ENCODE measurements at places on chromosomes 4 and X. TPM values are rescaled to one million over a fixed set of nuclear protein-coding genes. Genes with fewer than 3 reads are reported as not detected.

The VEGFC gene
- total RNA-seq: 39.3 TPM

DNA sequence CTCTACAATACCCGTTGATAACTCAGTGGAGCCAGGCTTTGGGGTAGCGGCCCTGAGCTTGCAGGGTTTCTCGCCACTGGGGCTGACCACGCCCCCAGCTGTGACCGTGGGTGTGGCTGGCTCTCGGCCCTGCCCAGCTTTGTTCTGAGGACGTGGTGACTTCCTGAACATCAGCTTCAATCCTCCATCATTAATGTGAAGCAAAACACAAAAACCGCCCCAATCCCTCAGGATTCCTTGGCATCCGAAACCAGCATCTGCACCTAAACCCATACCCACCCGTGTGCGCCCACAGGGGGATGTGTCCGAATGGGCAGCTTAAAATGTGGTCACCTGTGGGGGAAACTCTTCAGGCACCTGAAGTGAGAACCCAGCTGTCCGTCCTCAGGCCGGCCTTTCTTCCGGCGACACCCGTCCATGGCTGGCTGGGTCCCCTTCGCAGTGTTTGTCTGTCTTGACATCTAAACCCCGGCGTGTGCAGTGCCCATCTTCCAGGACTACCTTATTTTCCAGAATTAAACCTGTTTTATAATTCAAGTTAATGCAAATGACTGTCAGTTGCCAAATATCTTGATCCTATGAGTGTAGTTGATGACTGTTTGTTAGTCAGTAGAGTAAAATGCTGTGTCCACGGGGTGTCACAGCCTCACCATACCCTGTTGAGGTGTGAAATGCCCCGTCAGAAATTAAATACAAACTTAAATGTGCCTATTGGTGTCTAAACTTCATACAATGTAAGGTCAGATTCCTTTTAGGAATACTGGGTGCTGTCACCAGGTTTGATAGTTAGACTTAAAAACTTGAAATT, 27.3 kb downstream of the NELFA start:
- peak; percentile 37 for DNase-seq

GRCh38 chr4:71211748-71212147, 127.1 kb upstream of the SLC4A4 start:
- DNase-seq: no peak

DNA sequence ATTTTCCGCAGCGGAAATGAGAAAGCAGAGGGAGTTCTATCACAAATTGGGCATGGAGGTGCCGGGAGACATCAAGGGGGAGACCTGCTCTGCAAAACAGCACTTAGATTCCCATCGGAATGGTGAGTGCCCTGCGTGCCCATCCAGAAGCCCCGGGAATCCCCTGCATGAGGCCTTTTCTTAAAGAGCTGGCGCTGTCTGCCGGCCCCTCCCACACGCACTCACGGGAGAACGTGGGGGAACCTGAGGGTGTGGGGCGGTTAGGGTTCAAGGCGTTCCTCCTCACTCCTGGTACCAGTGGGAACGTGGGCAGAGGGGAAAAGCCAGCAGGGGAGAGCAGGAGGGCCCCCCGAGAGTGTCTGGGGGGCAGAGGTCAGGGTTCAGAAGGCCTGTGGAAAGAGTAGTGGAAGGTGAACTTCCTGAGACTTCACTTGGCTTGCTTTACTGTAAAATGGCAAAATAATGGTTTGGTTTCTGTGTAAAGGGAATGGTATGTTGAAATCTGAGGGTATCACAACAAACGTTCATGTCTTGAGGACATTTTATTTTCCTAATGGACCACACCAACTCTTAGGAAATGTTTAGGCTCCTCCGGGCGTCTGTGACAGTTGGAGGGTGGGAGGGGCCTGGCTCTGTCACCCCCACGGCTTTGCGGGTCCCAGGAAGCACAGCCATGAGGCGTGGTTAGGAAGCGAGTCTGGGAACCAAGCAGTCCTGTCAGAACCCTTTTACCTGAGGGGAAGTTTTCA, 38.0 kb downstream of the PCGF3 start:
- no peak for DNase-seq

GRCh38 chr4:139084804-139085093, 69.2 kb downstream of the NOCT start:
- no peak for DNase-seq

GRCh38 chr4:175440786-175441185, 371.3 kb downstream of the GPM6A start:
- DNase-seq: no peak

Data from A172 (cell line).